ENCODE measurements at places on chromosomes 13 and 19.

- no peak for DNase-seq
Measured at GRCh38 chr19:1309977-1310852, 24.5 kb downstream of the EFNA2 start.

DNA sequence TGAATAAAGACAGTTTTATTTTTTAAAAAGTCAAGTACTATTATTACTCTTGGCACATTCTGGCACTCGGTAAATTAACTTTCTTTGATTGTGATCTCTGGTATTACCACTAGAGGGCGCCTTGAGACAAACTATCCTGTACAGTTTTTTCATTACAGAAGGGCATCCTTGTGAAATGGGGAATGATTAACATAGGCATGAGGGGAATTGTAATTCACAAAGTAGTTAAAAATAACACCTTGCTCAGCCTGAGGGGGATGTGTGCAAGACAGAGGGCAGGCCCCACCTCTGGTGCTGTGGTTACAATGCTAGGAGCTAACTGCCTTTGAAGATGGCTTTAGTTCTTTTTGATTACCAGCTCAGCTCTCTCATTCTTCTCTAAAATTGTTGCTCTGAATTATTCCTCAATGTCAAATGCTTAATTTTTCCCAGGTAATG lies 24.2 kb upstream of the C1QTNF9B start:
- DNase-seq: peak; percentile 21

DNA sequence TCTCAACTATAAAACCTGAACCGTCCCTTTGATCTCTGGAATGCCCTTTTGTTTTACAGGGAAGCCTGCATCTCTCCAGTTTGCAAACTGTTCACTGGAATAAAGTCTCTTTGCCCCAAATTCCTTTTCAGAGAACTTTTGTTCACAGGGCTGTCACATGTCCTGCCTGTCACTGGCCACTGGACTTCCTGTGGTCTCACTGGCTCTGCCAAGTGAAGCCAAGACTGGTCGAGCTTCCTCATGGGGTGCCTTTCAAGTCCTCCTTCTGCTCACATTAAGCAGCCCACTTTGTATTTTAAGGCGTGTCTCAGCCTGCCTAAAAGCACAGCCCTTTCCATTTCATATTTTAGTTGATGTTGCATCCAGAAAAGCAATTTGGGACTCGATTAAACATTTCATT lies 215.7 kb downstream of the KATNAL1 start:
- DNase-seq: no peak

GRCh38 chr19:2449019-2449418 lies 7.7 kb downstream of the LMNB2 start:
- no peak for DNase-seq

DNA sequence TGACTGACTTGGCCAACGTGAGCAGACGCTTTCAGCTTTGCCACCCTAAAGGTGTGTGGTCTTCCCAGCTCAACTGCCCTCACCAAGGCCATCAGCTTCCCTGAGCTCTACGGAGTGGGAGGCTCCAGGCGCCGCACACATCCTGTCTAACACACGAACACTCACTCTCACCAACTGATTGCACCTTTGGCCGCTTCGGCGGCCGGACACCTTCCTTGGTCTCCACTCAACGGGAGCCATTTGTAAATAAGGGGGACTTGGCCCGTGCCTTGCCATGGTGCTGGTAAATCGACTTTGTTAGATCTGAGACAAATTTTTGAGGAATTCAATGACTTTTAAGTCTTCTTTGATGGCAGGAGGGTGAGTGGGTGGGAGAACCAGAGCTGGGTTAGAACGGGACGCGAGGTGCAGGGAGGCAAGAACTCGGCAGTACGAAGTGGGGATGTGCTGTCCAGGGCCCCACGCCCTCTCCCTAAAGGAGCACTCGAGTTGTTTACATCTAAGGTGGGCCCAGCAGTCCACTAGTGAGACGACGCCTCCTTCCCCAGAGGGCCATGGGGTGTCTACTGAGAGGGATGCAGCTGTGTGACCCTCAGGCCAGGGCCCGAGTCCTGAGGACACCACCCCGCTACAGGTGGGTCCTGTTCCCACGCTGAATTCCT lies 4.4 kb downstream of the C13orf46 start:
- no peak for DNase-seq

- DNase-seq: no peak
Measured at GRCh38 chr19:51978882-51979281, 7.8 kb downstream of the ZNF350 start.

GRCh38 chr13:98500963-98501421 lies 75.9 kb downstream of the STK24 start:
- no peak for DNase-seq
